ENCODE measurements at places on chromosomes 5 and 9.
A peak's percentile ranks its signal among the peaks of the same experiment; 100 is the strongest.

DNA sequence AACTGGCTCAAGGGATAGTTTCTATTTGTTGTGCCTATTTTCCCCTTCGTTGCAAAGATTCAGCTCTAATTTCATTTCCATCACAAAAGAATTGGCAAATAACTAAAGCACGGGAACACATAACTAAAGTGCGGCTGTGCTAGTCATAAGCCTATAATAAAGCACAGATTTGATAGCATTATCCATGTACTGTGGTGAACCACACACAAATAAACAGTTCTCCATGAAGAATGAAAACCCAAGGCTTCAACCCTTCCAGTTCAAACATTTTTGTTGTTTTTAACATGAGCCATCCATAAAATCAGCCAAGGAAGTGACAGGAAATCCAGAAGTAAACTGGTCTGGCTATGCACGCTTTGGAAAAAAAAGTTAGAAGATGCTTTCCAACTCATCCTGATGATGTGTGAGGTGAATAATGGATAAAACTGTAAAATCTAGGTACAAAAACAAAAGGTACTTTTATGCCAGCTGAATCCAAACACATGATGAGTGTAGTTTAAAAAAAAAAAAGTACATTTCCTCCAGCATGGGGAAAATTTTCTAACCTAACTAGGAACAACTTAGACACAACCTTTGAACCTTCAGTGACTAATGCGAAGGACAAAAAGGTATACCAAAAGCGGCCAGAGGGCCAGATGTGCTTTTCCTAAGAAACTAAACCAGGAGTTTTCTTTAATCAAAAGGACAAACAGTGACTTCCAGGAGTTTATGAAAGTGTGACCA, 10.2 kb downstream of the ZNF608 start:
- no peak for DNase-seq

DNA sequence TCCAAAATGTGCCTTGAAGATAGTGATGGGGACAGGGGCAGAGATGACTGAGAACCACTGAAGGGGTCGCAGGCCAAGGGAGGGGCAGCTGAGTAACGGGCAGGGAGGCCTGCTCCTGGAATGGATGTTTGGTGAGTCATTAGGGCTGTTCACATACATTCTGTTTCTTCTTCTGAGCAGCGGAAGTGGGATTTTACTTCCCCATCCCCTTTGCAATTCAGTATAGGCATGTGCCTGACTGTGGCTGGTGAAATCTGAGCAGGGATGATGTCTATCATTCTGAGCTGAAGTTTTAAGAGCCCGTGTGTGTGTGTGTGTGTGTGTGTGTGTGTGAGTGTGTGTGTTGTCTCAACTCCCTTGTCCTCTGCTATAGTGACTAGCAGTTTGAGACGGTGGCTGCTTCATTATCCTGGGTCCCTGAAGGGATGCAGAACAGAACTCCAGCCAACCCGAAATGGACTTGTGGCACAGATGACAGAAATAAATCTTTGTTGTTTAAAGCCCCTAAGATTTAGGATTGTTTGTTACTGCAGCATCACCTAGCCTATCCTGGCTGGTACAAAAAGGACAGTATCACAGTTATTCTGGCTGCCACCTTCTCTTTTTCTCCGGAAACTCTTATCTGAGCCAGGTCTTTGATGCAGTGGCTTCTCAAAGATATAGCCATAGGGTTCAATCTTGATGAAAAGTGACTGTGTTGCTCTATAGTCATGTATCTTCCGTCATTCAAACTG, 29.2 kb upstream of the TGFBI start:
- DNase-seq: no peak

GRCh38 chr9:107251756-107252322, 31.2 kb upstream of the RAD23B start:
- DNase-seq: peak; percentile 12

DNA sequence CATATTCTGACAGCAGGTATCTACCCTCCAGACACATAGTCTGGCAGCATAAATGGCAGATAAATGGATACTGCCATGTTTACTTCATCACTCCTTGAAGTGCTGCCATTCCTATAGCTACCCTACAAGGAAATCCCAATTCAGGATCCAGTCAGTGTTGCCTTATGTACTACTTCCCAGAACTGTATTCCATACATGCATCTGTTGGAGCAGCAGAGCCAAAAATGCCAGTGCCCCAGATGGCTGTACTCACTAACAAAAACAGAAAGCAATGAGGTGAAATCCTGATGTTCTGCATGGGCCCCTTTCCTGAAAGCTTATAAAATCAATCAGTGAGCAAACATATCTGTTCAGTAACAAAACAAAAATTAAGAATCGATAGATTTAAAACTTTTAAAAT, 490.0 kb upstream of the COX7C start:
- no peak for DNase-seq

DNA sequence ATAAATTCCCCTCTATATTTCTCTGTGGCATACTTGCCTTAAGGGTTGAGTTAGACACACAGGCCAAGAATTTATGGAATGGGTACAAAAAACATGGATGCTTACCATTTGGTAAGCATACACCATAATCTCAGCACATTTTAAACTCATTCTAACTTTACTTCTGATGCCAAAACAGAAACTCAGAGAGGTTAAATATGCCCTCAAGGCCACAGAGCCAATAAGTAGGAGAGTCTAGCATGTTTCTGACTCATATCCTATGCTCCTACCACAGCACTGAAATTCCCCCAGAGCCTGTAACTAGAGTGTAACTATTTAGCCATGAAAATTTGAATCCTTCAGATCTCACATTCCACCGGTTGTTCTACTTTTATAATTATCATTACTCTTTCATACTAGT, 559.7 kb downstream of the ACTL7B start:
- DNase-seq: no peak

DNA sequence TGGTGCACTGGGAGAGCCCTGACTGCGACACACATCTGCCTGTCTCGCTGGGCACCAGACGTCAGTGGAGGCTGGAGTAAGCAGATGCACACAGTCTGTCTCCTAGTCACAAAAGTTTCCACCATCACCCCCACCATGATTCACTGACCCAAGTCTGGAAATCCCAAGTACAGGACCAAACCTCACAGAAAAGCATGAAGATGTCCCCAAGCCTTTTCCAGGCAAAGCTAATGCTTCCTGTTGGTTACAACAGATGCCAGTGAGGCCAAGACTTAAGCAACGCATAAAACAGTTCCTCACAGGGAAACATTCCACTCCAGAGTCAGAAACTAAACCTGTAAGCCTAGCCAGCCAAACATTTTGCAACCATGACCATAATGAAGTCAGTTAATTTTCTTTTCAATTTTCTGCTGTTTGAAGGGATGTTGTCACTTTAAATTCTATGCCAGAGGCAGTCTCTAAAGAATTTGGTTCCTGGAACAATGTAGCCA, 259.3 kb upstream of the SLC30A5 start:
- no peak for DNase-seq

DNA sequence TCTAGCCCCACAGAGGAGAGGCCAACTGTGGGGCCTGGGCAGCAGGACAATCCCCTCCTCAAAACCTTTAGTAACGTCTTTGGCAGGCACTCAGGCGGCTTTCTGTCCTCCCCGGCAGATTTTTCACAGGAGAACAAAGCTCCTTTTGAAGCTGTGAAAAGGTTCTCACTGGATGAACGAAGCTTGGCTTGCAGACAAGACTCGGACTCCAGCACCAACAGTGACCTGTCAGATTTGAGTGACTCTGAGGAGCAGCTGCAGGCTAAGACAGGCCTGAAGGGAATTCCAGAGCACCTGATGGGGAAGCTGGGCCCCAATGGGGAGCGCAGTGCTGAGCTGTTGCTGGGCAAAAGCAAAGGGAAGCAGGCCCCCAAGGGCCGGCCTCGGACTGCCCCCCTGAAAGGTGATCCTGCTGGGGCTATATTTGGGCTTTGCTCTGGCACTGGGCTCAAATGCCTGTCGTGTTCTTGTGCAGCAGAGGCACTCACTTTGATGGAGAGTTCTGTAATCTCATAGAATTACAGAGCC, 39.4 kb downstream of the KDM3B start:
- peak; percentile 28 for DNase-seq

DNA sequence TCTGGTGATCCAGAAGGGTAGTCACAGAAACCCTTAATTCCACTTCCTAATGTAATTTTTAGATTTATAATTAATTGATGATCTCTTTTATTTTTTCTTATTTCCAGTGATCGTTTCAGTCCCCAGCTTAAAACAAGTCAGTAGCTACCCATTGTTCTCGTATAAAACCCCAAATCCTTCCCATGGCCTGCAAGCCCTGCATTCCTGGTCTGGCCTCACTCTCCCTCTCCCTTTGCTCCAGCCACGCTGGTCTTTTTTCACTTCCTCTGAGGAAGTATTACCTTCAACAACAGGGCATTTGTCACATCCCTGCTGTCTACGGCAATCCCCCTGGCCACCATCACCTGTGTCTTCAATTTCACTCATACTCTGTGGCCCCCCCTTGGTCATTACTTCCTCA, 44.8 kb downstream of the ACOT12 start:
- DNase-seq: no peak

DNA sequence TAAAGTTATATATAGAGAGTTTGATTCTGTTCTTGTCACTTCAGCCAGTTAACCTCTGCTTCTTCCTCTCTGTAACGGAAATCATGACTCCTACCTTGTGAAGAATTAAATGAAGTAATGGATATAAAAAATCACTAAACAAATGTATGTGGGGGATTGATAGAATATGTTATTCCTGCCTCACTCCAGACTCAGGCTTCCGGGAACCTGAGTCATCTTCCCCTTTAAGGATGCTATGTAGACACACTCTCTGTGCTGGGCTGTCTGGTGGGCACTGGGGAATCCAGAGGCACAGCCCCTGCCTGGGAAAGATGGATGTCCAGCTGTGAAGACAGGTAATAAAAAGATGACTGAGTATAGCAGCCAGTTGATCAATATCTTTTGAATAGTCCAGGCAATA, 77.4 kb downstream of the ZNF618 start:
- DNase-seq: no peak

GRCh38 chr9:92616199-92616641, 53.7 kb downstream of the IPPK start:
- no peak for DNase-seq

DNA sequence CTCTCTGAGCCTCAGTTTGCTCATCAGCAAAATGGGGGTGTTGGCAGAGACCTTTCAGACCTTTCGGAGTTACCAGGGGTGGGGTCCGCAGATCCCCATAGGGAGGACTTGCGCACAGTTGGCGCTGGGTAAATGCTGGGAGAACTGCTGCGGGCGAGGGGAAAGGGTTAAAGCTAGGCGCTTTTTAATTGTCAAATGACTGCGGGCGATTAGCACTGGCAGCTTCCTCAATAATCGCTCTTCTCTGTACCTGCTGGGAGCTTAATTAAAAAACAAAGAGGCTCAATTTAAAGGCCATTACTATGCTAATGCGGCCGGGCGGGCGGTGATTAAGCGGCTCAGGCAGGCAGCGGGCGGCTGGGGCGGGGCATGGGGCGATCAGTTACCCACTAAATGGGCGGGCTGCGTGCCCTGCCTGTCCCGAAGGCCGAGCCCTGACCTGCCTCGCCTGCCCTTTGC, 63.0 kb downstream of the LMX1B start:
- DNase-seq: no peak

DNA sequence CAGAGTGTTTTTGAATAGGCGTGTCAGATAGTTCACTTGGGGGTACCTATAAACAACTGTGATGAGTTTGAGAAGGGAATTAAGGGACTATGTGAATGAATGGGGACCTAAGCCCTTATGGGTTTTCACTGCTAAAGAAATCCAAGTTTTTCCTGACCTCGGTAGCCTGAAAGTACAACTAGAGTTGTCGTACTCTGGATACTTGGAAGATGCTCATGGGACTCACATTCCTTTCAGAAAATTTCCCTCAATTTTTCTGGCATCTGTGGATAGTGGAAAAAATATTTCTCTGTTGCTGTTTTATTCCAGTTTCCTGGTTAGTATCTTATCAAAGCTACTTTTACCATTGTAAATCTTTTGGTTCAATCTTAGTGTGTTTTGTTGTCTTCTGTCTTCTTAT, 1112.3 kb upstream of the SEMA6A start:
- no peak for DNase-seq

DNA sequence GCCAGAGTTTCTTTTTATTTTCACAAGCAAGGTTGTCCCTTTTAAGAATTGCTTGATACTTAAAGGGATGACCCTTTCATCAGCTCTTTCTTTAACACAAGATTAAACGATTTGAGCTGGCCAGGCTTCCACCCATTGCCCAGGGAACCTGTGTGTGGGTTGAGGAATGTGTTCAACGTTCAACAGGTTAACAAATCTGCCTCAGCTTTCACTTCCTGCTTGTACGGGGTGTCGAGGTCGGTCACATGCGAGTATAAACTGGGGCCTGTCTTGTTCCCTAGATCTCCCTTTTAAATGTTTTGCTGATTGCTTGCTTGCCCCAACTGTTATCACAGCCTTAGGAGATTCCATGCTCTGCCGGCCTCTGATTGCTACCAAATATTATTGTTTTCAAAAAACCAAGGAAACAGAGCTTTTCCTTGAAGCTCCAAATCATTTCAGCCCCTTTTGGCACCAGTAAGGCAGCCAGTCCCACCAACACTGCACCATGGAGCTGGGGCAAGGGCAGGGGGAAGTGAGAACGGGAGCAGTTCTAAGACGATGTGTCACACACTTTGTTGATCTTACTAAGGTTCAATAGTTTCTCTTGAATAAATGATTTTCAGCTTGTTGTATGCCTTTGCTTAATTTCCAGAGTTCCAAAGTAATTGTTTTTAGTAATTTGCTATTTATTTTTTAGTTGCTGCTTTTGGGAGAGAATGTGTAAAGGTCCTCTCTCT, 10.7 kb upstream of the CLK4 start:
- no peak for DNase-seq

GRCh38 chr9:104740621-104741020, 6.9 kb upstream of the NIPSNAP3A start:
- DNase-seq: peak; percentile 18

- no peak for DNase-seq
Observed at GRCh38 chr9:38715684-38716083, 4.2 kb downstream of the FAM240B start.

- DNase-seq: no peak
Observed at GRCh38 chr5:142722146-142722545, 36.3 kb upstream of the FGF1 start.

- no peak for DNase-seq
Observed at GRCh38 chr9:94780516-94780950, 54.0 kb downstream of the AOPEP start.

DNA sequence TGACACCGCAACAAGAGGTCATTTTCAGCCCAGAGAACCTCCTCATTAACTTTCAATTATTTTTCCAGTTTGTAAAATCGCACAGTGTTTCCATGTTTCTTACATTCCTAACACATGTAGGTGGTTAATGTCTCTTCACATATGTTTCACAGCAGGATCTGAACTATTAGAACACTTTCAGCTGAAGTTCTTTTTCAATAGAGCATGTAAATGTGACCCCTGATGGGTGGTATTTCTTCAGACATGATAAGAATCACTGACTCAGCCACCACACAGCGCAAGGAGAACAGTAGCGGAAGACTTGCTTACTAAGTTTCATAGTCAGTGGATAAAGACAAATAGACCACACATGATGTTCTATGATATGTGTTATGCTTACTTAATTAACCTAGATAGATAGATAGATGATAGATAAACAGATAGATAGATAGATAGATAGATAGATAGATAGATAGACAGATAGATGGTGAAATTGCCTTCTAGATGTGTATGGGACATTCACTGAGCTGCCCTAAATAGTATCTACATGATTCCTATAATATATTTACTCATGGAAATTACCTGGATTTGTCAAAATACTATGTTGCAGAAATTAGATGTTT, 1992.1 kb upstream of the NUDT12 start:
- DNase-seq: no peak
